Occipital lobe (tissue), 3 donors: ENCODE measurements at places on chromosomes 4 and X. TPM values are rescaled to one million over a fixed set of nuclear protein-coding genes. Genes with fewer than 3 reads are reported as not detected.

IL13RA2 gene
- 8.1 TPM for total RNA-seq

OTC gene
- total RNA-seq = 0.31 TPM

IGFBP7 gene
- 27.1 TPM for total RNA-seq

ZNF827 gene
- total RNA-seq = 11.7 TPM

DNA sequence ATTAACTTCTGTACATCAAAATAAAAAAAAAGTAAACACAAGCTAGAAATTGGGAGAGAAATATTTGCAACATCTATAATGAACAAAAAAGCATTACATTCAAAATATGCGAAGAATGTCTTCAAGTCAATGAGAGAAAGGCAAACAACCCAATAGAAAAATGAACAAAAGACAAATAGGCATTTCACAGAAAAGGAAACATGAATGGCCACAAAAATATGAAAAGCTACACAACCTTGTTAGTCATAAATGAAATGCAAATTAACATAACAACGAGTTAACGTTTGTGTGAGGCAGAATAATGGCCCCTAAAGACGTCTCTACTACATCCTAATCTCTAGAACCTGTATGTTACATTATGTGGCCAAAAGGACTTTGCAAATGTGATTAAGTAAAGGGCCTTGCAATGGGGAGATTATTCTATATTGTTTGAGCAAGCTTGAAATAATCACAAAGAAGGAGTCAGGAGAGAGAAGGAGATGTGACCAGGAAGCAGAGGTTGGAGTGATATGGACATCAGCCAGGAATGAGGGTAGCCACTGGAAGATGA lies 86.8 kb downstream of the WDFY3 start:
- no peak for DNase-seq

DNA sequence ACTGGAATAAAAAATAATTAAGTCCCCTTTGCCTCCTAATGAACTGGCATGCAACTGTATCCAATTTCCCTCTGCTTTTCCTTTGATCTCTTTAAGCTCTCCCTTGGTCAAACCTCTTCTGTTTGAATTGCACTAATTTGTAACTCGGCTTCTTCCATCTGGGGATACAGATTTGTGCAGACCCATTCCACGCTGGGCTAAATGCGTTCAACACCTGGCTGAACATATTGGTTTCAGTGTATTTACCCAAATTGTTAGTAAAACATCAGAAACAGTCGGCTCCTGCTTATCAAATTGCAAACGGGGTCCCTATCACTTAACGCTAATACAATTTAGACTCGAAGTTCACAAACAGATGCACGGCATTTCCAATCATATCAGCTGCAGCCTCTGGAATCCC lies 124.9 kb upstream of the TAPT1 start:
- no peak for DNase-seq

DNA sequence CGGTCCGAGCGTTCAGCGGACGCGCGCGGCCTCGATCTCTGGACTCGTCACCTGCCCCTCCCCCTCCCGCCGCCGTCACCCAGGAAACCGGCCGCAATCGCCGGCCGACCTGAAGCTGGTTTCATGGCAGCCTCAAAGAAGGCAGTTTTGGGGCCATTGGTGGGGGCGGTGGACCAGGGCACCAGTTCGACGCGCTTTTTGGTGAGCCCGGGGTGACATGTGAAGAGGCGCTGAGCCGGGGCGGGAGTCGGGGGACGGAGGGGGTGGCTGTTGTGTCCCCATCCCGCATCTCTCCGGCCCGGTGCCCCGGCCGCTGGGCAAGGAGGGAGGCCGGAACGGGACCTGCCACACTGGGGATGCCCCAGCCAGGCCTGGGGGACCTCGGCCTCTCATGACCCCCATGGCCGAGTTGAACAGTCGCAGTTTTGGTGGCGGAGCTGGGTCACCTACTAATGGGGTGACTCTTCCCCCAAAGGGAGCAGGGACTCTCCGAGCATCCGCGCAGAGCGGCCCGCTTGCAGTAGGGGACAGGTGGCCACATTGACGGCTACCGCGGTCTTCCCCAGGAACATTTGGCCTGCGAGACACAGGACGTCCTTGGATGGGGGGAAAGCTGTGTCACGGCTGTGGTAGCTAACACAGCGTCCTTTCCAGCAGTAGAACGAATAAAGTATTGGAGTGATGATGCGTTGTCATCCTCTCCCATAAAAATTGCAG lies at the start of gene GK:
Gene GK (plus strand): TSS at position 9 of the 717 bp plus-strand sequence. CDS start 115 bp downstream, at position 124.
- DNase-seq = no peak

GRCh38 chr4:39522068-39522467 lies 5.2 kb downstream of the UGDH start:
- no peak for DNase-seq
